ENCODE measurements at places on chromosomes 2 and 18.

- DNase-seq, result no peak
Observed at GRCh38 chr18:69367104-69367503, 33.6 kb upstream of the DOK6 start.

GRCh38 chr2:205964111-205964761, 121.7 kb downstream of the INO80D start:
- no peak for DNase-seq

- DNase-seq, result no peak
Observed at GRCh38 chr2:13335862-13336535, 619.3 kb downstream of the TRIB2 start.

GRCh38 chr2:104889291-104889959, 35.5 kb downstream of the POU3F3 start:
- peak; percentile 24 for DNase-seq

DNA sequence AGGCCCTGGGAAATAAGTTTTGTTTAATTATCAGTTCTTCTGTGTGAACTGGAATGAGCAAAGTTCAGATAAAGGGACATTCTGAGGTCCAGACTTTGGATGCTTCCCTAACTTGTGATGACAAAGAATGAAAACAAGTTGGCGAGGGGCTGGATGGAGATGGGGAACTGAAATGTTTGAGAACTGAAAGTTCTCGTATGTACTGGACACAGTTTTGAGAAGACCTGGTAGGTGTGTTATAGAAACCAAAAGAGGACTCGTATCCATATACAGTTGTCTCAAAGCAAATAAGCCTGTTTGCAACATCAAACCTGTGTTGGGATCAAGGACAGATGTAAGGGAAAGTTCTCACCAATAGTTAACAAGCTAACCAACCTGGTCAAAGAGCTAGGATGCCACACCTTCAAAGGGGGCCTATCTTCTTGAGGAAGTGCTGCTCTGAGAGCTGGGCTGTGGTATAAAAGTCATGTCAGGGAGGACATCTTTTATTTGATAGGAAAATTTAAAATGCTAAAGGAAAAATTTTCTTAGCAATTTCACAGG, at the start of gene UPP2:
UPP2 (plus strand) TSS at position 493 of the 543 bp plus-strand sequence. CDS start 188 bp downstream, outside the sequence.
- no peak for DNase-seq

GRCh38 chr2:148909114-148909513, 34.1 kb downstream of the KIF5C start:
- peak; percentile 72 for DNase-seq

DNA sequence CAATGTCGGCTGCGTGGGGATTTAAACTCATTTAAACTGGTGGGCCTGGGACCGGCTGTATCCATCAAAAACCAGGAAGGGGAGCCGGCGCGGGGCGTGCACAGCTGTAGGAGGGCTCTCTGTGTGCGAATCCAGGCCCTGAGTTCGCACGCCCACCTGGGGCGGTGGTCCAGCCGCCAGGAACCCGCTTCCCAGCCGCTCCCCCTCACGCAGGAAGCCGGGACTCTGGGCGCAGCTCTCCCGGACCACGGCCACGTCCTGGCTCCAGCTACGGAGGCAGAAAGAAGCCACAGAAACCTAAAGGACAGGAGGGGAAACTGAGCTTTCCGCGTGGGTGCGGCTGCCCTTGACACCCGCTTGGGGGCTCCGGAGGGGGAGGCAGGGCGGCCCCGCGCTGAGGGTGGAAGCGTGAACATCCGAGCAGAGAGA, 80.6 kb downstream of the GFPT1 start:
- no peak for DNase-seq

All from Daoy (cell line).